ENCODE measurements at places on chromosomes 7 and 10.
A peak's percentile ranks its signal among the peaks of the same experiment; 100 is the strongest.

DNA sequence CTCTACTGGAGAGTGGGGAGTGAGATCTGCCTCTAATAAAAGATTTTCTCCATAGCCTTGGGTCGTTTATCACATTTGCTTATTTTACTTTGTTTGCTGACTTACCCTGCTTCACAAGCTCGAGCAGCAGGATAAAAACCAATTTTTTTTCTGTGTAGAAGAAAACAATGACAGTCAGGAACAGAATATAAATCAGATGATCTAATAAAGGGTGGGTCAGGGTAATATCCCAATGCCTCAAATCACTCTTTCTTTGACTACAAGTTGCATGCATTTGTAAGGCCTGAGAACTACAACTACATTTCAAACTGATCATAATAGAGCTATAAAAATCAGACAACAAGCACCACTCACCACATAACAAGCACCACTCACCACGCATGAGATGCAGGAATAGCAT, 174.4 kb upstream of the ADARB2 start:
- DNase-seq: no peak

GRCh38 chr7:64997927-64998391, 7.1 kb upstream of the ZNF117 start:
- DNase-seq: no peak

DNA sequence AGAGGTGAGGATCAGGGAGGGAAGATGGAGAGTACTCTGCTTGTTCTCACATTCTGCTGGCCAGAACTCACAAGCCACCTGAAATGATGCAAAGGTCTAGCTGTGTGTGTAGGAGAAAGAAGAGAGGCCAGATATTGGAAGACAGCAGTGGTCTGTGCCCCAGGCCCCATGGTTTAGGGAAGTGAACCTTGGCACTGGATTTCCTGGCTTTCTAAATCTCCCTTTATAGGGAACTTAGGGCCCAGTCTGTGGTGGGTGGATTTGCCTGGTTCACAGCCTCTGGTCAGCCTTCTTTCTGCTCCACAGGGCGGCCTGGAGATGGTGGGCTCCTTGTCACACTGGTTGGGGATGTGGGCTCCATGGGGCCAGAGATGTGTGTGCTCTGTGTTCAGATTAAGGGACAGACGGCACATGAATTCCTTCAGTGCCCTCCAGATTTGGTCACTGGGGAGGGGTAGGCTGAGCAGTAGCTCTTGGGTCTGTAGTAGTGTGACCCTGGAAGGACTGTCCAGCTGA, 9.5 kb upstream of the SH2D4B start:
- no peak for DNase-seq

DNA sequence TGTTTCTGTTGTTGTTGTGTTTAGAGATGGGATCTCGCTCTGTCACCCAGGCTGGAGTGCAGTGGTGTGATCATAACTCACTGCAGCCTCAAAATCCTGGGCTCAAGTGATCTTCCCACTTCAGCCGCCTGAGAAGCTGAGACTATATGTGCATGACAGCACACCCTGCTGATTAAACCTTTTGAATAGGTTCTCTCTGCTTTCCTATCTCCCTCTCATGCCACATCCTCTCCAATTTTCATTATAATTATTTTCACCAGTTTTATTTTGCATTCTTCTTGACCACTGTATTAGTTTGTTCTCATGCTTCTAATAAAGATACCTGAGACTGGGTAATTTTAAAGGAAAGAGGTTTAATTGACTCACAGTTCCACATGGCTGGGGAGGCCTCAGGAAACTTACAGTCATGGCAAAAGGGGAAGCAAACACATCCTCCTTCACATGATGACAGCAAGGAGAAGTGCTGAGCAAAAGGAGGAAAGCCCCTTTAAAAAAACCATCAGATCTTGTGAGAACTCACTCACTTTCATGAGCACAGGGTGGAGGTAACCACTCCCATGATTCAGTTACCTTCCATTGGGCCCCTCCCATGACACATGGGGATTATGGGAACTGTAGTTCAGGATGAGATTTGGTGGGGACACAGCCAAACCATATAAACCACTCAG, 12.9 kb downstream of the AGK start:
- no peak for DNase-seq

DNA sequence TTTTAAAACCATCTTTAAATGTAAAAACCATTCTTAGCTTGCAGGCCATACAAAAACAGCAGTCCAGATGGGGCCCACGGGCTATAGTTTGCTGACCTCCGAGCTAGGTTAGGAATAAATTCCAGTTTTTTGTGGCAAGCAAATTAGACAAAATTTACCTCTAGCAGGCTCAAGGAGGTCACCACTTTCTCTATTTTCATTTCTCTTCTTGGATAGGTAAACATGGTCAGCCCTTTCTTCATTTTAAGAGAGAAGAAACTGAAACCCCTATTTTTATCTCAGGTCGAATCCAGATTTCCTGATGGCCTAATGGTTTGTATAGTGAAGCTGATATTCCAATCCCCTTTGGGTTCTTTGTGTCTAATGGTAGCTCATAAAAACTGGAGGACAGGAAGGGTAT, 10.7 kb downstream of the IKZF5 start:
- DNase-seq: no peak

- DNase-seq: peak; percentile 37
Observed at GRCh38 chr7:2929321-2930201, 85.5 kb upstream of the GNA12 start.

- no peak for DNase-seq
Observed at GRCh38 chr7:144659211-144659610, 176.6 kb downstream of the TPK1 start.

DNA sequence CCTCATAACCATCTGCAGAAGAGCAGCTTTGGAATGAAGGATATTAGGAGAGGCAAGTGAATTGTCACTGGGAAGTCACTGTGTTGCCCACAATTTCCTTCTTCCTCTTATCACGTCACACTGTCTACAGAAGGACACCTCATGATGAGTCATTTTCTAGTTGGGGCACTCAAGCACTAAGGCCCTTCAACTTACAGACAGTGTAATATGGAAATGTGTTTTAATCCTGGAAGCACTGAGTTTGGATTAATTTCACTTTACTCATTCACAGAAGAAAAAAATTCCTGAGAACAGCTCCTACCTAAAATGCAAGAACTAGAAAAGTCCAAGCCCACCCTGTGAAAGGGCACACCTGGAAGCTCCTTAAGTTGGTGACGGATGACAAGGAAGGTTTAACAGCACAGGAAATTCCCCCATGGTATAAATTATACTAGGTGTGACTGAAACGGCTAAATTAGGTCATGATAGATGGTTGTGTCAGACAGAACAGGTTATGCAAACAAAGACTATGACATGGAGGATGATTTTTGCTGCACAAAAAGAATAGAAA, 56.6 kb downstream of the PARD3 start:
- DNase-seq: no peak
